ENCODE measurements at places on chromosomes 2 and 18.

DNA sequence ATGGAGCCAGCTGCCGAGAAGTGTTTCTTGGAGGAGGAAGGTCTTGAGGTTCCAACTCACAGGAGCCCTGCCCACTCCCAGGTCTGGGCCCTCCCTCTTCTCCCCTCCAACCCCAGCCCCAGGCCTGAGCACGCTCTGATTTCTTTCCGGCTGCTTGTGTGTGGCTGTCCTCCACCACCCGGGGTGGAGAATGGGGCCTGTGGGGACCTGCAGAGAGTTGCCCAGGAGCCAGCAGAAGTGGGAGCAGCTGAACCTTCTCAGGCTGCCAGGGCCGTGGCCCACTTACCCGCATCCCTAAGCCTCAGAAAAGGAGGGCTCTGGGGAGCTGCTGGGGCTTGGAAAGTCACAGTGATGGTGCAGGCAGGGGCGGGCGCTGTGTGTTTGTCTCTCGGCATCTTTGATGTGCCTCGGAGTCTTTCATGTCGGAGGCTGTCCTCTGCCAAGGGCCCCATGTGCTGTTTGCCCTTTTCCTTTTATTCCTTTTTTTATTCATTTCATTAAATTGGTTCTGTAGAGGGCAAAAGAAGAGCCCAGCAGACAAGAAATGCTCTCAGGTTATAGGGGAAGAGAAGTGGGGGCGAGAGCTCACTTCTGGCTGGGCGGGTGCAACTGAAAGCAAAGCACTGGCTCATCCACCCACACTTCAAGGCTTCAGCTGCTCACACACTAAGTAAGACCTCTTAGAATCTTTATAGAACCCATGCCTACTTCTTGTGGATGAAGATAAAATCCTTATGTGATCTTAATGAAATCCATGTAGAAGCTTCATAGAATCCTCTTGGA lies 52.5 kb downstream of the SDC1 start:
- no peak for DNase-seq

- DNase-seq, result no peak
These were observed 147.6 kb downstream of the GALNT14 start for GRCh38 chr2:30990671-30991070.

DNA sequence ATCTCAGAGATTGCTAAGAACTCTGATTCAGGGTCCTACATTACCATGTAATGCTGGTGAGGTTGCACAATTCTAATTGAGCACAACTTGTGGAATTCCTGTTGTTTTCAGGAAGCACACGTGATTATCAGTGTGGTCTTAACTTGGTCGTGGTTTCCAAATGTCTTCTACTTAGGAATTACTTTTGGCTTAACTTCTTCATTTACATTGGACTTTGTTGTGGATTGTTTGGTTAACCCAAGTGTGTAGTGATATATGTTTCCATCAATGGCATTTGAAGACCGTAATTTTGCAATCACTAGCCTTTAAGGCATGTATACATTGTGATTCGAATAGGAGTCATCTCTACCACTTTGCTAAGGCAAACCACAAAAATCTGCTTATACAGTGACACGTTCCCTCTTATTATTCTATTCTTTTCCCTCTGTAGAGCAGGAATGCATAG lies 373.3 kb downstream of the IRS1 start:
- DNase-seq, result no peak

DNA sequence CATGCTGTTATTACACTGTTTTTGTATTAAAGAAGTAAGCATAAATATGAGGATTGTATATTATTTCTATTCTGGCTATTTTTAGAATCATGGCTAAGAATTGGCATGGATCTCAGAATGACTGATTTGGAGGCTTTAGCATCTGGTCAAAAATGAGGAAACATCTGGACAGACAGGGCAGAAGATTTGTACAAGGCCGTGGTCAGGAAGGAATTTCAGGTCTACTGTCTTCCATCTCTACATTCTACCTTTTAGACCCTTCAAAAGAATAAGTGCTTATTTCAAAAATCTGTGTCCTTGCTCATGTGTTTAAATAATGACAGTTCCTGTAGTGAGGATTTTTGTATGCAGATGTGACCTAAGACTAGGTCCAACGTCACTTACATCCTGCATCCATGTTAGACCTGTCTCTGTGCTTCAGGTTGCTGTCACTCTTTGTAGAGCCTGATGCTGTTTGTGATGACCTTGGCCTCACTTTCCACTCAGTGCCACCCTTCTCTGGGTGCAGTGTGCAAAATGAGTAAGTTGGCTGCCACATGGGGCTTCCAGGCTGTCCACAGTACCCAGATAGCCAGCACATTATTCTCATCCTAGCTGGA lies 54.7 kb upstream of the B3GNT2 start:
- peak; percentile 50 for DNase-seq

DNA sequence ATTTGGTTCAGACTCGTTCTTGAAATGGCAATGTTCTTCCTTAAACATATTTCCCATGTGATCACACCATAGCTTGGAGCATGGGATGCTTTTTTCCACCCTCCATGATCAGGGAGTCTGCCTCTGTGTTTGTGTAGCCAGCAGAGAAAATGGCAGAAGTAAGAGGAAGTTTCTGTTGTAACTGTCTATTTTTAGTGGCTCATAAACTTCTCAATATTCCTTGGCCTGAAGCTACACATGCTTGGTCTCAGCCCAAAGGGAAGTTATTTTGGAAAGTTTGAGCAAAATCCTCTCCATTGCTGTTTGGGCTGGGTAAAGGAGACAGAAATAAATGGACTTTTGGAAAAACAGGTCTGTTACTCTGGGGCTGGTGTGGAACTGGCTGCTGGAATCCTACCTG lies 33.4 kb upstream of the ITGA6 start:
- no peak for DNase-seq

DNA sequence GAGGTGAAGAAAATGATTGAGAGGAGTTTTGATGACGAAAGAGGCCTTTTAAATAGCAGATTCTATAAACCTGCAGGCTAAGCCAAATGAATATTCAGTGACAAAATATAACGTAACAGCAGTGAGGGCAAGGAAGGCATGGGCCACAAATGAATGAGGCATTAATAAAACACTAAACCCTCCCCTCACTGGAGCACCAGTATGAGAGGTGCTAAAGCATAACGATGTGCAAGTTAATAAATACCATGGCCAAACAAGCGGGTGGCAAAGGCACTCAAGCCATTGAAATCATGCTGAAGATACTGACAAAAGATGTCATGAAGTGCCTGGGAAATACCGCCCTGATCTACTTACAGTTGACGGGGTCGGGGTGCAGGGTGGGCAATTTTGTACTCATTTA lies 30.2 kb upstream of the LONRF2 start:
- DNase-seq, result no peak
